ENCODE measurements at places on chromosomes 4 and X.

- peak; percentile 89 for DNase-seq
These were observed 122.3 kb upstream of the TBL1X start for GRCh38 chrX:9342561-9343051.

DNA sequence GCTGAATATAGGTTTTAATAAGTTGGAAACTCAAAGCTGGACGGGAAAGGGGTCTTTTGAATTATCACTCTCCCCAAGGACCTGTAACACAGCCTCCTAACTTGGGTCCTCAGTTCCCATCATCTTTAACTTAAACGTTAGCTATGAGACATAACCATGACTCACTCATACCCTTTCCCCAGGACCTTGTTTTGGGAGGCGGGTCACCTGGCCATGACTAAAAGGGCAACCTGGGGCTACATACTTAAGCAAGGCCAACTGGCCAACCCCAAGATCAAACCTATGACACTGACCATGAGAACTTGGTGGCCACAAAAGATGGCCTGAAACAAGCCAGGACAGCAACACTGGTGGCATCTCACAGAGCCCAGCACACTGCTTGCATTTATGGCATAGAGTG is 89.0 kb downstream of the SH3KBP1 start:
- DNase-seq: no peak

DNA sequence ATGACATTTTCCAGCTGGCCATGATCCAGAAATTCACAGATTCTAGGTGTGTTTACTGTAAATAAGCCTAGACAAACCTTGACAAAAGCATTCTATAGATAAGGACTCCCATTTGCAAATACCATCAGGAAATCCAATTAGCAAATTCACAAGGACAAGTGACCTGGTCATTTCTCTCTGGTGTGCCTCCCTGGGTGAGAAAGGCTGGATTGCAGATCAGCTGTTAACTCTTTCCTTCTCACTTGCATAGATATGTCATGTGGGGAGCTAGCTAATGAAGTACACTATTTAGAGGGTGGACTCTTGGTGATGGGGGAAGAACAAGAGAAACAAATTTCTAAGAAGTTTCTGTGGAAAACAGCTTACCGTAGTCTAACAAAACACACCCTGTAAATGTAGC is 58.9 kb downstream of the MOSPD2 start:
- no peak for DNase-seq

- DNase-seq: no peak
These were observed 638.0 kb upstream of the FRG1 start for GRCh38 chr4:189302719-189303118.

GRCh38 chrX:151227627-151228026 is 51.2 kb downstream of the GPR50 start:
- no peak for DNase-seq

DNA sequence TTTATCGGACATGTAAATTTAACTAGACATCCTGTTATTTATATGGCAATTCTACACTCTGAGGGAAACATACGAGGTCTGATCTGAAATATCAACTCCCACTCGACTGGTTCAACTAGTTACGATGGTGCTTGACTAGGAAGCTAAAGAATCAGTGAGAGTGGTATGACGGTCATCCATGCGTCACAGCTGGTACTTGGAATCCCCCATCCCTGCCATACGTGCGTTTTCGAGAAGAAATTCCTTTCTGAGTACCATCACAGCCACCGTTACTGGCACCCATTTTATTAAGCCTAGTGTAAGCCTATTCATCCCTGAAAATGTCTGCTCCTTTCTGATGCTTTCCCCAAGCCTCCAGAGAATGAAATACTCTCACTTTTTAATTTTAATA is 695 bp upstream of the PIGA start:
- DNase-seq: peak; percentile 80

DNA sequence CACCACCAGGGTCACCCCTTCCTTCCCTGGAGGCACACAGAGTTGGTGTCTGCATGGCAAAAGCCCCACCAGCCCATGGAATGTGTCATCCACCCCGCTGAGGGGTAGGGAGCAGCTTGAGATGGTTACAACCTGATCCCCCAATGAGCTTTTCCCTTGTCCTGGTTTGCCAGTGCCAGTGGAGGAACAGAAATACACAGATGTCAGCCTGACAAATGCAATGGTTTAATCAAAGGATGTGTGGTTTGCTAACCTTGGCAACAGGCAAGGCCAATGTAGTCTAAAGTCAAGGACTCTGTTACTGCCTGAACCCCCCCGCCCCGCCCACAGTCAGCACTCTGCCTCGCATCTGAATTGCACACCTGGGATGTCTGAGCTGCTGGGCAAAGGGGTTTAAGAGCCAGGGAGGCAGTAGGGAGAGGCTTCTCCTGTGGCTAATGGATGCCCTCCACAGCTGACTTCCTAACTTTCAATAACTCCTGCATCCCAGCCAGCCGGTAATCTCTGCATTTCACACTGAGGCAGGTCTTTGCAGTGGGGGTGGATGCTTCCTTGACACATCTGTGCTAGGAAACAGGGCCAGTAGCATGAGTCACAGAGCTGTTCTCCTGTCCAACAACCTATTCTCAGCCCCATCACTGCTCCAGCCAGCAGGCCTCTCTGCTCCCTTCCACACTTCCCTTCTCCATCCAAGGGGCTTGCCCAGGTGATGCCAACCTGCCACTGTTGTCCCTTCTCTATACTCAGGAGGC is 137.5 kb downstream of the AMMECR1 start:
- peak; percentile 70 for DNase-seq

- DNase-seq: no peak
These were observed 858.9 kb downstream of the PDHA2 start for GRCh38 chr4:96698831-96699230.

DNA sequence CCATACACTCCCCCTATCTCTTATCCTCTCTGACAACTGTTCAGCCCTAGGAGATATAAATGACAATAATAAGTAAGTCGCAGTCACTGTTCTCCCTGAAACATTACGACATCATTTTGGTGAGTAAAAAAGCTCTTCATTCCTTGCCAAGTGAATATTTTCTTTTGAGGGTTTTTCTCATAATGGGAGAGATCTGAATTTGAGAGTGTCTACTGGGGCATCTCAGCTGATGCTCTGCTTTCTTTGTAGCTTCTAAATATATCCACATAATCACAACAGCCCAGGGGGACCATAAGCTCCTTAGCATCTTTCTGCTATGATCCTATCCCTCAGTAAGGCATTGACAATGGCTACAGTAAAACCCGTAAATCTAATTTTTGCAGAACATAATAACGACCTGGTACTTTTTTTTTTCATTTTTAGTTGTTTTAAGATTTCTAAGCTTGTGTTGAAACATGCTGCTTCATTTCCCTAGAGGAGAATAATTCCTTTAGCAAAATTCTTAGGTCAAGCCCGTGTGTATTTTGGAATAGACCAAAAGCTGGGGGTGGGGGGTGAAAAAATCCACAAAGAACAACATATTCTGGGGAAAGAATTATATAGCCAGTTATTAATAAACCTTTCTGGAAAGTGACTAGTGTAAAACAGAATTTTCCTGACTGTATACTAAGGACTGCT is 78.1 kb upstream of the GPM6B start:
- no peak for DNase-seq

- DNase-seq: no peak
These were observed 127.0 kb upstream of the GATB start for GRCh38 chr4:151887816-151888180.

GRCh38 chrX:9141496-9141895 is 107.6 kb upstream of the FAM9B start:
- DNase-seq: peak; percentile 56

- DNase-seq: peak; percentile 20
These were observed 17.9 kb downstream of the PDHA2 start for GRCh38 chr4:95857761-95858160.

GRCh38 chr4:38383646-38384121 is 280.3 kb upstream of the KLF3 start:
- no peak for DNase-seq

GRCh38 chr4:42747971-42748370 is 91.1 kb upstream of the ATP8A1 start:
- DNase-seq: no peak

DNA sequence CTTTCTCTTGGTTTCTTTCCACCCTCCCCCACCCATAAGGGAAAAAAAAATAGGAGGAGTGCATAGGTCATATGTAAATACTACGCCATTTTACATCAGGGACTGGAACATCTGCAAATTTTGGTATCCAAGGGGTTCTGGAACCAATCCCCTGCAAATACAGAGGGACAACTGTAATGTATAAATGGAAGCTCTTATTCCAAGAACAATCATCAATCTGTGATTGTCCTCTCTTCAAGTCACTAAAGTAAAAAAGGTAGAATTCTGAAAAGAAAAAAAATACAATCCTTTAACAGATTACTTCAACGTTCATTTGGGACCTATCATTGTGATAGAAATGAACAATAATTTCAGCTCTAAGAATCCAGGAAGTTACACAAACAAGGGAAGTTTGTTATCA is 13.6 kb downstream of the PPA2 start:
- DNase-seq: no peak

DNA sequence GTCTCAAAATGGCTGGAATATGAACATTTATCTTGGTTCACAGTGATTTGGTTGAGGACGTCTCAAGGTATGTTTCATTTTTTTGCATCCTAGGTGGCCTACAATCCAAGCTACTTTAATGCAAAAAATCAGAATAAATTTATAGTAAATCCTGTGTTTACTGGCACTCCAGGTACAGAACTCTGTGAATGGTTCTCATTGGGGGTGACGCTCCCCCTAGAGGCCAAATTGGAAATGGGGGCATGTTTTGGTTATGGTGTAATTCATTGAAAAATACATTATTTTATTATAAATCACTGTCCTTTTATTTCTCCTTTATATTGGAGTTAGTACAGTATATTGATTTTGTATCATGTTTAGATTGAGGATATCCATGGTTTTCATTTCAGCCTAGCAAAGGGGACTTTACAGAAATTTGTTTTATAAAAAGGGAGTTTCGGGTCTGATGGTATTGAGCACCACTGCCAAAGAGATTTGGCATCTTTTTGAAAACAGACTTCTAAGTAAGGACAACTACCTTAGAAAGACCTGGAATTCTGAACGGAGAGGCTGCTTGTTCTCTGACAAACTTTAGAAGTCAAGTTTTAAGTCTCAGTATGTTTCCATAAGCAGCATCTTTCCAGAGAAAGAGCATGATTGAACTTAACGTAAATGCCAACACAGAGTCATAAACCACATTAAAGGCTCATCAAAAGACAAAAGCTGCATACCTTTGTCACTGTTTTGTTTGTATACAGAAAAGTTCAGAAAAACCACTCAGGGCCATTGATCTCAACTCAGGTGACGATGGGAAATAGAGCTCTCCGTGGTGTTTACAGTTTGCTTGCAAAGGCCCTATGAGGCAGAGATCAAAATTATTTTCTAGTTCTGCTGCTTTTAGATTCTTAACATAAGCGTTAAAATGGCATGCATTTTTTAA is 19.4 kb downstream of the MTM1 start:
- peak; percentile 47 for DNase-seq

DNA sequence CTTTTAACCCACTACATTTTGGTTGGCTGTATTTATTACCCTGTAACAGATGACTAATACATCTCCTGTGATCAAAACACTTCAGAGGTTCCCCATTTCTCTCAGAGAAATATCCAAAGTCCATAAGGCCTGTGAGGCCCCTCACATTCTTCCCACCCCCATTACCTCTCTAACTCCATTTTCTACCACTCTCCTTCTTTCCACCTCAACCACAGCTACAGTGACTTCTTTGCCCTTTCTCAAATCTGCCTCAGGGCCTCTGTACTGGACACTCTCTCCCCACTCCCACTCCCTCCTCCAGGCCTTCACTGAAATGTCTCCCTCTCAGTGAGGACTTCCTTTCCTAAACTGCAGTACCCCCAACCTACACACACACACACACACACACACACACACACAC is 8.4 kb upstream of the TMEM144 start:
- DNase-seq: no peak

DNA sequence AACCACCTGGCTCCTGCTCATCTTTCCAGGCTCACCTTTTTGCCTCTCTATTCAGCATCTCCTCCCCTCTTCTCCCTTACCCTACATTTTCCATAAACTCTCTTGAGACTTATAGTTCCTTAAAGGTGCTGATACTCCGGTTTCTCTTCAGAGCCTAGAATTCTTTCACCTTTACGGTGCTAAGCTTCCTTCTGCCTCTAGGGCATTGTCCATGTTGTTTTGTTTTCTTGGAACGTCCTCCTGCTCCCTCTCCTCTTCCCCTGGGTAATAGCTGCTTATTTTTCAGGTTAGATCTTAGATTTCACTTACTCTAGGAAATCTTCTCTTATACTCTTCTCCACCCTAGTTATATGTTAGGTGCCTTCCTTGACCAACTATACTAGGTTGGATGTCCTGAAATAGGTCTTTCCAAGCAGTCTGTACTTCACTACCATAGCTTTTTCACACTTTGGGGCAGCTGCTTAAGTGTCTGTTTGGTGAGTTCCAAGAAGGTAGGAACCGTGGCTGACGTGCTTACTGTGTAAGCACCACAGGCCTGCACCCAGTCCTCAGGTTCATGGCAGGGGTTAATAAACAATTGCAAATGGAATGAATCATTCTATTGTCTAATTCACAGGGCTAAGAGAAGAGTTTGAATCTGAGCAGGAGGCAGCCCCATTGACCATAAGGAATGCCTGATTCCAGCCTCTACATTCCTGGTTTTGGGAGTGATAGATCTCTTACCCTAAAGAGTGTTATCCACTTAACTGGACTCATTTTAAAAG is 227.5 kb downstream of the MGST2 start:
- DNase-seq: peak; percentile 71

DNA sequence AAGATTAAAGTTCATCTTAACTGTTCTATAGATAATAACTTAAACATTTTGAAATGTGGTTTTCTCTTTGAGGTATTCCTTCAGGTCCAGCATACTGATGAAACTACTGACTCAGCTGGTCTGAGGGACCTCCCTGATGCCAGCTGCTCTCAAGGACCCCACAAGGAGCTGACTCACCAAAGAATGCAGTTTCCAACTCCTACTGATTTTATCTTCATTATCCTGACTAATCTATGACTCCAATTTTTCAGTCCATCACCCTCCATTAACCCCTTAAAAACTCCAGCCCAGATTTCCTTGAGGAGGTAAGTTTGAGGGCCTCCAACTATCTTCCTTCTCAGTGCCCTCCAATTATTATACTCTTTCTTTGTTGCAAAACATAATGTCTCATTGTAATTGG is 1.4 kb upstream of the UGT2B4 start:
- DNase-seq: peak; percentile 17

DNA sequence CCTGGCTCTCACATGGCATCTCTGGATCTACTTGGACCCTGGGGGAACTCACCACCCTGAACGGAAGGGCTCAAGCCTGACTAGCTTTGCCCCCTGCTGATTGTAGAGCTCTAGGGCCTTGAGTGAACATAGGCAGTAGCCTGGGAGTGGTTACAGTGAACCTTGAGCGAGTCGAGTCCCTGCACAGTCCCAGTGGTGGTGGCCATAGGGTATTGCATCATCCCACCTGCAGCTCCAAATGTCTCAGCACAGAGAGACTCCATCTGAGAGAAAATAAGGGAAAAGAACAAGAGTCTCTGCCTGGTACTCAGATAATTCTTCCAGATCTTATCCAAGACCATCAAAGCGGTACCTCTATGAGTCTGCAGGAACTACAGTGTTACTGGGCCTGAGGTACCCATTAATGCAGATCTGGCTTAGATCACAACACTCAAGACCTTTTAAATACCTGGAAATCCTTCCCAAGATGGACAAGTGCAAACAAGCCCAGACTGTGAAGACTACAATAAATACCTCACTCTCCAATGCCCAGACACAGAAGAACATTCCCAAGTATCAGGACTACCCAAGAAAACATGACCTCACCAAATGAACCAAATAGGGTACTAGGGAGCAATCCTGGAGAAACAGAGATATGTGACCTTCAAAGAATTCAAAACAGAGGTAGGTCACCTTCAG is 167.5 kb upstream of the TET2 start:
- DNase-seq: no peak

GRCh38 chr4:7287918-7288280 is 95.6 kb downstream of the SORCS2 start:
- no peak for DNase-seq

All from fibroblast of pulmonary artery (primary cell).